Stimulated activated CD4-positive, alpha-beta T cell treated with anti-CD3 and anti-CD28 coated beads, TNF-alpha, amount 100 ng/mL, for 1 hour (primary cell): ENCODE measurements at places on chromosomes 7 and 10.

DNA sequence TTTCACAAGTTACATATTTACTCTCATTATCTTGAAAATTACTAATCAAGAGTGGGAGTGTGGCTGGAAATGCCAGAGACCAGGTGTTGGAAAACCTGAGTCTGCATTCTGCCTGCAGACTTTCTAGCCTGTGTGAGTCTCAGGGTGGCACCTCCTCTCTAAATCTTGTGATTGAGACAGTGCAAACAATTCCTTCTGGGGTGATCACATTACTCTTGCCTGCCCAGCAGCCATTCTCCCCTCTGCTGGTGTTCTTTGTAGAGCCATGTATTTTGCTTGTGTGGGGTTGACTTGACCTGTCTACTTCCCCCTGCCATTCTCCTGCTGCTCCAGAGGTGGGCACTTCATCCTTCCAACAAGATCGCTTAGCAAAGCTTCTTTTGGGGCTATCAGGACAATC lies 101.1 kb downstream of the RAPGEF5 start:
- DNase-seq = no peak

DNA sequence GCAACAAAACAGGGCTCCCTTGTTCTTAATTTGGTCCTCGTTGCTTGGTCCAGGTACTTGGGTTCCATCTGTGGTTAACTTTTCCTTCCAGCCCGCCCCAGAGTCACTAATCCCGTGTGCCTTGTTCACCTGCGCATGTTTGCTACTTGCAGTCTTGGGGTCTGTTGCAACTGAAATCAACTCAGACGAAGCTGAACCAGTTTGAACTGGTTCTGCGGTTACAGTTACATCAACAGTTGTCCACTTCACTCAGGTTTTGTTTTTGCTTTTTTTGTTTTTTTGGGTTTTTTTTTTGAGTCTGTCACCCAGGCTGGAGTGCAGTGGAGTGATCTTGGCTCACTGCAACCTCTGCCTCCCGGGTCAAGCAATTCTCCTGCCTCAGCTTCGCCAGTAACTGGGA lies 34.7 kb downstream of the TRRAP start:
- DNase-seq = no peak

DNA sequence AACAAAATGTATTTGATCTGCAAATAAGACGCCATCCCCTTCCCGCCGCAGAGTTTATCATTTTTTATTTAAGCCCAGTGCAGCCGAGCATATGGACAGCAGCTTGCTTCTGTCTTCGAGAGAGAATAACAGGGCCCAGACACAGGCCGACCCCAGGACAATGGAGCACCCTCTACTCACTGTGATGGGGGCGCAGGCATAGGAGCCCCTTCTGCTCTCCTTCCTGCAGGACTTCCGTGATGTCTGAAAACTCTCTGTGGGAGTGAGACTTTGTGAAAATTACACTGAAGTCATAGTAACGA lies 134.8 kb downstream of the OAT start:
- no peak for DNase-seq

- DNase-seq = no peak
These were observed 299.7 kb downstream of the ZEB1 start for GRCh38 chr10:31618541-31619291.

DNA sequence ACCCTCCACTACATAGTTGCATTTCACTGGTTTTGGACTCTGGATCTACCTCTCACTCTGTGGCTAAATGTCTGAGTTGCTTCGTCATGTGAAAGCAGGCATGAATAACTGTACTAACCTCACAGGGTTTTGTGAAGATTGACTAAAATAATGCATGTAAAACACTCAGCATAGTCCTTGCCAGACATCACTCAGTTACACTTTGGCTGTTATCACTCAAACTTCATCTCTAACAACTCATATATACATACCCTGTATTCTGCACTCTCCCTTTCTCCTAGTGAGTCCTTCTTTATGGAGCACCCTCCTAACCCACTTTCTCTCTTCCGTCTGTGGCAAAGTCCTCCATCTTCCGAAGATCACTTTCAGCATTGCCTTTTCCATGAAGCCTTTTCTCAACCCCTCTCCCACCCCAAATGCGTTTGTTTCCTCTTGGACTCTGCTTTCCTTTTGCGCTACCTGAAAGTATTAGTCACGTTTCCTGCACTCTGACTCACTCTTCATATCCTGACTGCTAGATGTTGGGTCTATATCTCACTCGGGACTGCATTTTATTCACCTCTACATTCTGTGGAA lies 72.6 kb downstream of the OSBPL3 start:
- DNase-seq = peak; percentile 7
